Activated CD8-positive, alpha-beta memory T cell treated with anti-CD3 and anti-CD28 coated beads, Interleukin-2, amount 50 U/mL, for 4 hours (primary cell): ENCODE measurements at places on chromosomes 12 and 14.

GRCh38 chr14:47195582-47195981 is 479.8 kb downstream of the MDGA2 start:
- DNase-seq: no peak

DNA sequence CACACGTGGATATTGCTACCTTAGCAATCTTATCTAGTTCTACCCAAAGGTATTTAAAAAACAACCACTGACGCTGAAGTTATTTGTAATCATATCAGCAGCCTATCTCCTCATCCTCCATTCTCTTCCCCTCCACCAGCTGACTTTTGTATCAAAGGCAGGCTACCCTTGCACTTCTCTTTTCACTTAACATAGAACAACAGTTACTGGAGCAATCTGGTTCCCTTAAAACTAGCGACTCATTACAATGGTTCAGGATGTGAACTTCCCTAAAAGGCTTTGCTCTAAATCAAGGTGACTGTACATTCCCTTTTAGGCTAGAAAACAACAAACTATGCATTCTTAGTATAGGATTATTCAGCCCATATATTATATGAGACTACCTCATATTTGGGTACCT is 404.7 kb downstream of the APAF1 start:
- DNase-seq: no peak

- DNase-seq: peak; percentile 65
Observed at GRCh38 chr14:106844608-106845285, 1318.4 kb downstream of the TMEM121 start.

- no peak for DNase-seq
Observed at GRCh38 chr12:56591126-56591525, 39.0 kb downstream of the BAZ2A start.

- no peak for DNase-seq
Observed at GRCh38 chr12:75478116-75478794, 2.3 kb upstream of the GLIPR1 start.
